Tibial nerve (tissue), 4 donors: ENCODE measurements at places on chromosomes 7 and 10. TPM values are rescaled to one million over a fixed set of nuclear protein-coding genes. Genes with fewer than 3 reads are reported as not detected.

Gene SFTPA1
- not detected for total RNA-seq

Gene CNNM2
- 10.9 TPM for total RNA-seq

- peaks cover 27% of the 10 kb centered on the region for H3K4me1 ChIP-seq
- H3K27me3 ChIP-seq: peaks cover 2% of the 10 kb centered on the region
These were observed 13.8 kb upstream of the PAX2 start for GRCh38 chr10:100731407-100732240.

DNA sequence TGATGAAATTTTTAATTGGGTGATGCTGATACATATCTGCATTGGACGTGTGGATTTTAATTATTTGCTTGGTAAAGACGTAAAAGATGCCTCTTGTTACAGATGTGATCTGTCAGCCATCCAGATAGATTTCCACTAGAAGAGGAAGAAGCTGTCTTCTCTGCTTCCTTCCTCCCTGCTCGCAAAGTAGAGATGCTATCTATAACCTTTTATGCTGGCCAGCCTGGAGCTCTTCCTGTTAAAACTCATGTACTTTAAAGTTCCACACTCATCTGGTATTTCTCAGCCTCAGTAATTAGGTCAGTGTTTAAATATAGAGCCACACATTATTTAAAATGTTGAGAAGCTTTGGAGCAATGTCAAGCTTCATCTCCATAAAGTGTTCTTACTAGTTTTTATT, 51.2 kb upstream of the TMEM229A start:
- no peak overlapping the region for H3K4me3 ChIP-seq
- no peaks in the 10 kb centered on the region for H3K36me3 ChIP-seq
- H3K27me3 ChIP-seq: no peaks in the 10 kb centered on the region
- H3K27ac ChIP-seq: no peak overlapping the region
- DNase-seq: no peak
- H3K4me1 ChIP-seq: no peaks in the 10 kb centered on the region

- no peaks in the 10 kb centered on the region for H3K27me3 ChIP-seq
- H3K4me1 ChIP-seq: no peaks in the 10 kb centered on the region
- no peak overlapping the region for H3K27ac ChIP-seq
- DNase-seq: no peak
- no peak overlapping the region for H3K4me3 ChIP-seq
These were observed 99.7 kb downstream of the PAXIP1 start for GRCh38 chr7:154903083-154903731.
